ENCODE measurements at places on chromosomes 13 and 19.

GRCh38 chr19:54106716-54107115 lies 4.1 kb downstream of the NDUFA3 start:
- no peak for DNase-seq

DNA sequence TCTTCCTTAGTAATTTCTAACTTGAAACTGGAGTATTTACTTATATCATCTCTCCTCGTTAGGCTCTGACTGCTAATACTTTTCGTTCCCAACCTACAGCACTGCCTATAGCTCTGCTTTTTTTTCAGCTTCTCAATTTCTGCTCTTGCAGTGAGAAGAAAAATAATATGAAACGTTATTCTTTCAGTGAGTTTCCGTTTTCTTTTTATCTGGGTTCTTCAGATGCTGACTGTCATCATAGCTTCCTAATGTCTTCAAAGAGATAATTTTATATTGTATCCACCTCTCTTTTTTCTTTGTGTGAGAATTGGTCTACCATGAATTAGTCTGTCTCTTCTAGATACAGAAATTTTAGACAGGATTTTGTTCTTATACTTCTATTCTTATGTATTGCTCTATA lies 454.9 kb downstream of the LMO7 start:
- no peak for DNase-seq

- DNase-seq: no peak
These were observed 340.7 kb downstream of the MTUS2 start for GRCh38 chr13:29160862-29161261.

- peak; percentile 4 for DNase-seq
These were observed 5.5 kb upstream of the ENOX1 start for GRCh38 chr13:43792076-43792881.

DNA sequence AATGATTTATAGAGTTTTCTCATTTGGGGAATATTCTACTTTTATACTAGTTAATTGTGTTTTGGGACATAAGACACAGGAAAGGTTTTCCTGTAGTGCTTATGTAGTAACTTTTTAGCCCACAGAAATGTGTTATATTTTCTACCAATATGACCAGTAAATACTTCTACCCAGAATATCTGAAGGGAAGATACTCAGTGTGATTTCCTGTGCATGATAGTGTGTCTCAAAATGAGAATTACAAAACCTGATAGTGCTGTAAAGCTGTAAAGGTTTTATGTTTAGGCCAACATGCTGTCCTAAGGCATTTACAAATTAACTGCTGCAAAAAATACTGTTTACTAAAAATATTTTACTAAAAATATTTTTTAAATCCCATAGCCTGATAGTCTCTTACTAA lies 126.8 kb downstream of the RXFP2 start:
- DNase-seq: no peak

DNA sequence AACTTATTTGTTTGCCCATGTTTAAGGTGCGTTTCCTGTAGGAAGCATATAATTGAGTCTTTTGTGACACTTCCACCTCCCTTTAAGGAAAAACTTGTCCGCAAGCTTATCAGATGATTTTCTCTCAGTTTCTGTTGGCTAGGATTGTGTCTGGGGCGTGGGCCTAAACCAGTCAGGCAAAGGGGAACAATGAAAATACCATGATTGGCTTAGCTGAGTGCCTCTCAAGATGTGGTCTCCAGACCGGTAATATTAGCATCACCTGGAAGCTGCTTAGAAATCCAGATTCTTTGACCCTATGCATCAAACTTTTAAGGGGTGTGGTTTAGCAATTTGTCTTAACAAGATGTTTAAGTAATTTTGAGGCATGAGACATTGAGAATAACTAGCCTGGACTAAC lies 20.0 kb downstream of the SLAIN1 start:
- DNase-seq: no peak

DNA sequence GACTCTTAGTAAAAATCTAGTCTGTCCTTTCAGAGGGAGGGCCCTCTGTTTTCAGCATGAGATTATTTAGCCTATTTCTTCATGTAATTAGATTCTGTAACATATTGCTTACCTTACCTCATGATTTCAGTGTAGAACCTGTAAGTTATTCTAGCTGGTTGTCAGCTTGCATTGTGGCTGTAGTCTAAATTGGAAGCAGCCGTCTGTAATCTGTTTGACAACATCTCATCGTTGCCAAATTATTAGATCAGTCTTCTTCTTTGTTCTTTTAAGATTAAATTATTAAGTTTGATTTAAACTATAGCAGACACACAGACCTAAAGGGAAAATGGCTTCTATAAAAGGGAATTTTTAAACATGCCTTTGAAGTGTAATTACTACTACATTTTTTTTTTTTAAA lies 34.8 kb downstream of the SLAIN1 start:
- DNase-seq: no peak

- DNase-seq: no peak
These were observed 9.5 kb downstream of the ATG4D start for GRCh38 chr19:10553087-10553667.

GRCh38 chr19:10756791-10757190 lies 38.9 kb downstream of the DNM2 start:
- no peak for DNase-seq

- no peak for DNase-seq
These were observed 323.6 kb downstream of the TDRD3 start for GRCh38 chr13:60720590-60720989.

DNA sequence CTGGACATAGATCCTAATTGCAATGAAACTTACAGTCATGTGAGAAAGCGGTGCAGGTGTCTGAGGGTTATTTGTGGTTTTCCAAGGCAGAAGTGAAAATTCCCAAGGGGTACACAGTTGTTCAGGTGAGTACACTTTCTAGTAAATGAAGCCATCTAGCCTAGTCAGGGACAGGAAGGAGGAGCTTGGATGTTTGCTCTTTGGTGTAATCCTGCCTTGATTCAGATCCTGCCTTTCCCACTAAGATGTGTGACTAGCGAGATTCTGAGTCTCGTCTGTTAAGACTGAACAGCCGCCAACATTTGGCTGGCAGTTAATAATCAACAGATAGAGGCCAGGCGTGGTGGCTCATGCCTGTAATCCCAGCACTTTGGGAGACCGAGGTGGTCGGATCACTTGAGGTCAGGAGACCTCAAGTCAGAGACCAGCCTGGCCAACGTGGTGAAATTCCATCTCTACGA lies 2.5 kb downstream of the RPS9 start:
- DNase-seq: no peak

DNA sequence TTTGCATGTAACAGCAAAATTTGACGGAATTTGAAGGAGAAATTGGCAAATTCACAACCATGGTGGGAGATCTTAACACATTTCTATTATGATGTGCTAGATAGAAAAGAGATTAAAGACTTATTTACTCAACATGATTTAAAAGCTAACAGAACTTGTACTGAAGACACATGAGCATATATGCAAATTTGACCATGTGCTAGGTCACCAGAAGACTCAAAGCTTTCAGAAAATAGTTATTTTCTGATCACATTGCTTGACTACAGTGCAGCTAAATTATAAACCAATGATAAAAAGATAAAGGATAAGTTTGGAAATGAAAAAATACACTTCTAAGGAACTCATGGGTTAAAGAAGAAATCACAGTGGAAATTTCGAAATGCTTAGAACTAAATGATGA lies 9.1 kb downstream of the GPR183 start:
- DNase-seq: no peak

- no peak for DNase-seq
These were observed 32.7 kb downstream of the KCTD12 start for GRCh38 chr13:76853481-76853880.

DNA sequence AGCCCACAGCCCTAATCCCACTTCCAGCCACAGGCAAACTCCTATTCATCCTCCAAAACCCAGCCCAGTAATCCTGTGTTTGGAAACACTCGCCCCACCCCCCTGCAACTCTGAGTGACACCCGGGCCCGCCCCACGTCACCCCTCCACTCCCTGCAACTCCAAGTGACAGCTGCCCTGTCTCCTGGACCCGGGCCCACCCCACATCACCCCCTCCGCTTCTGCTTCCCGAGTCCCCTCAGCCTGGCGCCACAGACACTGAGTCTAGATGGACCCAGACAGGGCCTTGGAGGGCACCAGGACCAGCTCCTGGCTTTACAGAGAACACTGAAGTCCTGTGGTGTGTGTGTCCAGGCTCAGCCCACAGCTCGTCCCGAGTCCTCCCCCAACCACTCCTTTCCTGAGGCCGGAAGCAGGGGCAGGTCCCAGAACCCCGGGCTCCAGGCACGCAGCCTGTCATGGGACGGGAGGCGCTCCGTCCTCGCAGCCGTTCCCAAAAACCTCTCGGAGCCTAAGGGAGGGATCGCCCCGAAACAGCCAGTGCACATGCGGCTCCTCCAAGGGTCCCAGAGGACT lies 7.7 kb downstream of the REXO1 start:
- DNase-seq: no peak

DNA sequence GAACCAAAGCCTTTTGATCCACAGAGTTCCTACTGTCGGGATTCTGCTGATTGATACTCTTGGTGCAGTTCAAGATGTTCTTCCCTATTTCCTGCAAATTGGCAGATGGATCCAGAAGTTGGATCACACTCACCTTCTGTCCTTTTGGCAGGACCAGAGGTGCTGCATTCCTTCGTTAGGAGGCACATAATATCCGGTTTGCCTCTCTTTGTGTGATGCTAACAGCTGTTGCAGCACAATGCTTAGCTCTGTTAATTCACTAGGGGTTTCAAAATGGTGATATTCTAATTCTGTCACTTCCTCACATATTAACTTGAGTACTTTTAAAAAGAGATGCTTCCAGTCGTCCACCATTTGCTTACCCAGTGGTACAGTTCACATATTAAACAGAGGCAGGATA lies 15.2 kb upstream of the CHST8 start:
- DNase-seq: no peak

DNA sequence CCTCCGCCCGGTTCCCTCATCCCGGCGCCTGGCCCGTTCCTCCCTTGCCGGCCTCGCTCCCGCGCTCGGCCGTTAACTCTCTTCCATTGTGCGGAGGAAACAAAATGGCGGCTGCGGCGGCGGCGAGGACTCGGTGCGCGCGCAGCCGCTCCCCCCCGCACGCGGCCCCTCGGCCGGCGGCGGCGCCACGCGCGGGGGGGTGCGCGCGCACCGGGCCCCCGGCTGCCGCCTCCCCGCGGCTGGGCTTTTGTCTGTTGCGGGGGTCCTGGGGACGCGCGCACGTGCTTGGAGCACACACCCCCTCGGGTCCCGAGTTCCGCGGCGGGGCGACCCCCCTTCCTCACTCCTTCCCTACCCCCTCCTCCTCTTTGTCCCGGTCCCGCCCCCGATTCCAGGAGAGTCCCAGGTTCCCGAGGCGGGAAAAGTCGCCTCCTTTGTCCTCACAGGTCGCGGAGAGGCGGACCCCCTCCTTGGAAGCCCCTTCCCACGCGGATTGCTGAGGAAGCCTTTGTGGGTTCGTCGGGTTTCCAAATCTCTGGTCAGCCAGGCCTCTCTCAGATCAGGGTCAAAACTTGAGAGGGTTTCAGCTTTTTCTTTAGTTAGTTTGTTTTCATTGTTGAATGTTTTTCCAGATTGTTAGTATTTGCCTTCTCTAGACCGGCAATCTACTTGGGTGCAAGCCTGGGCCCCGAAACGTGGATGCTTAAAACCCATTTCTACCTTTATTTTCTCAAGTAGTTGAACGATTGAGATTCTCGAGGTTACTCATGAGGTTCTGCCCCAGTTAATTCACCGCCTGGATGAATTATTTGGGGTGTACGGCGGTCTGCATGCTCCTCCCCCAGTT lies 687 bp downstream of the ILF3 start:
- peak; percentile 61 for DNase-seq

- no peak for DNase-seq
These were observed 194.7 kb downstream of the RBM26 start for GRCh38 chr13:79211377-79211776.

GRCh38 chr19:43362179-43362578 lies 8.7 kb downstream of the CD177 start:
- no peak for DNase-seq

DNA sequence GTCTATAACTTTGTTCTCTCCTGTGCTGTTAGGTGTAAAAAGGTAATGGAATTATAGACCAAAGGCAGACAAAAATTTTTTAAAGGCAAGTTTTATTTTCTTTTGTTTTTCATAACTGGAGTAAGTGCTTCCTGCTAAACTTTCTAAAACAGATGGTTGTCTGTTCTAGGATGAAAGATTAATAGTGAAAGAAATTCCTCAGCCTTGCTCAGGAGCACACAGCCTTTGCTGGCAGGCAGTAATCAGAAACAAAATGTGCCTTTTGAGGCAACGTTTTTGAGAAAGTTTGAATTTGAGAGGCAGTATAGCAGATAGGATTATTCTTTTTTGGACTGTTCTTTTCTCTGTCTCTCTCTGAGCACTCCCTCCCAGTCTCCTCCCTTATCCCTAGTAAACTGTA lies 2749.5 kb downstream of the PCDH9 start:
- no peak for DNase-seq

GRCh38 chr19:31671411-31672035 lies 322.3 kb upstream of the TSHZ3 start:
- DNase-seq: no peak

DNA sequence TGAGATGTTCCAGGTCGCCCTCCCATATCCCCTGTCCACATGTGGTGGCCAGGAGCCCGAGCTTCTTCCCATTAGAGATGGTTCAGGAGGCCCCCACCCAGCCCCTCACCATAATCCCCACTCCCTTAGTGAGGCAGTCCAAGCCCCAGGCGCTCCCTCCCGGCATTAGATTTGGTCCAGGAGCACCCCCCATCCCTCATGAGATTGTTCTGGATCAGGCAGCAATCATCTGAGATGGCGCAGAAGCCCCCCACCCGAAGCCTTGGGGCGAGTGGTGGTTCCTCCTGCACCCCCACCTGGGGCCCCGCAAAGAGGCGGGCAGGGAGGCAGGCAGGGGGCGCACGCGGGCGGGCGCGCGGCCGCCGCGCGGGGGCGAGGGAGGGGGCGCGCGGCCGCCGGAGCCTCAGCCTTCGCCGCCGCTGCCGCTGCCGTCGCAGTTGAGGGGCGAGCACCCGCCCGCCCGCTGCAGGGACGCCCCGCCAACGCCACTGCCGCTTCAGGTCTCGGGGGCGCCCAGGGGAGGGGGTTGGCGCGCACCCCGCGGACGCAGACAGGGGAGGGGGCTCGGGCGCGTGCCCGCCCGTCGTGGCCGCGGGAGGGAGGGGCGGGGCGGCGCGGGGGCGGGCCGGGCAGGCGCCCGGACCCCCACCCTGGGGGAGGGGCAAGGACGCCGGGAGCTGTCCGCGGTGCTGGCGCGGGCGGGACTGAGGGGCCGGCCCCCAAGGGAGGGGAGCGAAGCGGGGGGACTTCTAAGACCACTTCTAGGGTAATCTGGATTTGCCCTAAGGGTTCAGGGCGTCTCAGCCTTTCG lies 46.4 kb upstream of the SHKBP1 start:
- DNase-seq: peak; percentile 30

- no peak for DNase-seq
These were observed 163.7 kb upstream of the KL start for GRCh38 chr13:32852526-32852925.

GRCh38 chr13:44770951-44771350 lies 194.8 kb upstream of the TSC22D1 start:
- no peak for DNase-seq

Measured in NCI-H1930 (cell line).